ENCODE measurements at places on chromosomes 4 and X.

- DNase-seq = no peak
These were observed 8.3 kb upstream of the HAND2 start for GRCh38 chr4:173538148-173538908.

- DNase-seq = no peak
These were observed 116.4 kb upstream of the NKX1-1 start for GRCh38 chr4:1522606-1523005.

DNA sequence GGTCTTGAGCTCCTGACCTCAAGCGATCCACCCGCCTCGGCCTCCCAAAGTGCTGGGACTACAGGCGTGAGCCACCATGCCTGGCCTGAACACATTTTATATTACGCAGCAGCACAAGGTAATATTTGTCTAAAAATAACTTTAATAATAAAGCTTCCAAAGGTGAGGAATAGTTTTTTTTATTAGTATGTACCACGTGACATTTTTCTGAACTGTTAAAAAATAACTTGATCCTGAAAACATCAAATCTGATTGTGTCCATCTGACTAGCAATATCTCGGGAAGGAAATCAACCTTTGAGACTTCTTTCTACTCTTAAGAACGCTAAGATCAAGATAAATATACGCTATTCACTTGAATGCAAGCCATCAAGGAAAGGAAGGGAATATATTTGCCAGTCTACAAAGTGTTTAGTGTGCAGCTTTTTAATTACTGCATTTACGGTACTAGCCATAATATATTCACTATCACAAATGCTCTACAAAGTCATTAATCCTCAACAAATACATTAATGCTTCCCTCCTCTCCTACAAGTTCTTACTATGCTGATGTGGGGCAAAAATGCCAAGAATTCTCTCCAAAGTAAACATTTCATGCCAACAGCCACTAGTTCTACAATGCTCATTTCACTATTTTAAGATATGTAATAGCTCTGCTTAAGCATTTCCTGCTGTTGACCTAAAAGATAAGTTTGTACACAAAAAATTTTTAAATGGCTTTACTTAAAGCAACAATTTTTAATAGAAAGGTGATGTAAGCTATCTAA is 143.6 kb downstream of the APBB2 start:
- DNase-seq = no peak

DNA sequence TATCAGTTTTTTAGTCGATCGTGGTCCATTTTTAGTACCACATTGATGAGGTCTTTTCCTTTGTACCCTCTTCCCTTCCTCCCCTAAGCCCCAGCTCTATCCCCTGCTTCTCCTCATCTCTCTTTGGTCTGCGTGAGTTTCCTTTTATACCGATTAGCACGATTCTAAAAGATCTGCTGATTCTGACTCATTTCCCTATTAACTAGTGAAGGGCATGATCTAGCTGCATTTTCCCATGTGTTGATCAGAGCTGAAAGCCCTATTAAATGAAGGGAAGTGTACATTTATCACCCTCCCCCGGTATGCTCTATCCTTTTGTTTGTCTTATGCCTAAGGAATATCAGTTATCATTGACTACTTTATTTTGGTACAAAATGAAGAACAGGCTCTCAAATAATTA is 181.7 kb upstream of the NPY2R start:
- DNase-seq = no peak

GRCh38 chrX:34659575-34659974 is 2.5 kb upstream of the TMEM47 start:
- no peak for DNase-seq

- DNase-seq = no peak
These were observed 56.4 kb downstream of the RAB28 start for GRCh38 chr4:13427599-13428325.

Data from kidney tubule cell (primary cell).